Renal pelvis (tissue), 12 donors: ENCODE measurements at places on chromosomes 16 and 17. TPM values are rescaled to one million over a fixed set of nuclear protein-coding genes. Genes with fewer than 3 reads are reported as not detected.

Gene C16orf96
- polyA plus RNA-seq: 0.28 TPM

Gene C16orf92
- not detected for polyA plus RNA-seq

Gene KCNJ18
- not detected for polyA plus RNA-seq

Gene SLC38A8
- polyA plus RNA-seq: not detected

Gene TEX14
- 1.3 TPM for polyA plus RNA-seq

Gene HNF1B
- 140 TPM for polyA plus RNA-seq

DNA sequence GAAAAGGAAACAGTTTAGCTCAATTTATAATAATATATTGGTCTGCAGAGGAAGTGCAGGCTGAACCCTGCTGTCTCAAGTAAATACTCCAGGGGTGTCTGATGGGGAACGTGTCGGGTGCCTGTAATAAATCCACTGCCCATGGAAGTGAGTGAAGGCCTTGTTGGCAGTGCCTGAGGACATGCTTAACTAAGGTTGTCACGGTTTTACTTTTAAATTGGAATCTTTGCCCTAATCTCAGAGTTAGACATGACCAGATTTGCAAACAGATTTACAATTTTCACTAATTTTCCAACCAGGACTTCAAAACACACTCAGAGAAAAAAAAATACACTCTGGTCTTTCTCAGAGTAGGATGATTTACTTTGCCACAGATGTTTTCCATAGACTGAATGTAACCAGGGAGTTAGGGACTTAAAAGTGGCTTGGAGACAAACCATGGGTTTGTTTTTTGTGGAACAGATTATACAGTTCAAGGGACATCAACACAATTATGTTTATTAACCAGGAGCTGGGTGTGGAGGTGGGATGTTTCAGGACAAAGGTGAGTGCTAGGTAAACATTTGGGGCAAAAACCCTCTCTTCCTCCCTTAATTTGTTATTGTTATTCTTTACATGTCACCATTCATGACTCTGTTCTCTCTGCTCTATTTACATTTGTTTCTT lies 144.5 kb downstream of the FTO start:
- DNase-seq: peak; percentile 49

DNA sequence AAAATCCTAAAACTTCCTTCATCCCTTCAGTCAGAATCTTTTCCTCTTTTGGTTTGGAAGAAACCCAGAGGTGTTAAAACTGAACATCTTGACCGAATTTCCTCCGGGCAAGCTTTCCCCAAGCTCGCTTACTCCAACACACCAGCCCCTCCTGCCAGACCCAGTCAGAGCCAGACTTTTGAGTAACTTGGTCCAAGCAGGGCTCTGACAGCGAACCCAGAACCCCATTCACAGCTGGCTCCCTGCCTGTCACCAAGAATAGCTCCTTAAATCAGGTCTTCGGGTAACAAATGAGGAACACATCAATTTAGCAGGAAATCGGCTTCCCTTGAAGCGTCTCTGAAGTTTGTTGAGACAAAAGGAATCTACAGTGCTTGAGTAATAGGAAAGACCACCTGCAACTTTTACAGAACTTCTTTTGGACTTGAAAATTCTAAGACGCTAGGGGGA lies 27.3 kb downstream of the GAS7 start:
- DNase-seq: no peak

- no peak for DNase-seq
Measured at GRCh38 chr16:24775455-24775854, 46.0 kb downstream of the TNRC6A start.

DNA sequence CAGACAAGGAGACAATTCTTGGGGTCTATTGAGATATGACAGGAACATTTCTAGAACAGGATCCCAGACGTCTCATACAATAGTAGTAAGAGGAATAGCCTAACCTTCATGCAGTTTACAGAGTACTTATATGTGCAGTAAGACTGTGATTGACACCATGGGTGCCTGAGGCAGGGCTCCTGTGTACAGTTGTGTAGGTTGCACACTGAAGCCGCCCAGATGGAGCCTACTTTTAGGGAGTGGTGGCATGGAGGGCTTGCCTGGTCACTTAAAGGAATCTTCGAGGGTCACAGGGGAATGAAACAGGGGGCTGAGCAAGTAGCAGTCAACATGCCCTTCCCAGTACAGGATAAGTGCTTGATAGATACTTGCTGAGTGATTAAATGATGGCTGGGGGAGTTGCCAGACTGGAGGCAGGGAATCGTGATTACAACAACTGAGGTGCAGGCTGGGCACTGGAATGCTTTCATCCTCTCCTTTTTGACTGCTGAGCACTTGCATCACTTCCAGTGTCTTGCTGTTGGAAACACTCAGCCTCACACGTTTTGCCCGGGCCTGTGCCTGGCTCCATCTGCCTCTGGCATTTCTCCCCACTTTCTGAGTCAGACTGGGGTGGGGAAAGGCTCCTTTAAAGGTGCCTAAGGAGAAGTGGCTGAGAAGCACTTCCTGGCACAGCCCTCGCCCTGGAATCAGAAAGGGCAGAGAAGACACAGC lies 71.0 kb downstream of the COPRS start:
- DNase-seq: no peak

DNA sequence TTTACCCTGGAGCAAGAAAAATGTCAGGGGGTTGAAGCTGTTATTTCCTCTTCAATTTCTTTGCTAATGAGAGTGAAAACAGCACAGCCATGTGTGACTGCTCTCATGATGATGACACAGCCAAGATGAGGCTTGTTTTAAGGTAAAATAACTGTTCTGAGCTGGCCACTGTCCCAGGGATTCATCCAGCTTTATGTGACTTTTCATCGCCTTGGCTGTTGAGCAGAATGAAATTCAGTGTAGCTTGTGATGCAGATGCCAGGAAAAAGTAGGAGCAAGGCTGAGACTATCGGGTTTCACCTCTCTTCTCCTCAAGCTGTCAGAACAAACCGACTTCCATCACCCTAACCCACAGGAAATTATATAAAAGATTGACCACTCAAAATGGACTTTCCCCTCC lies 361.8 kb upstream of the CDH5 start:
- DNase-seq: no peak

DNA sequence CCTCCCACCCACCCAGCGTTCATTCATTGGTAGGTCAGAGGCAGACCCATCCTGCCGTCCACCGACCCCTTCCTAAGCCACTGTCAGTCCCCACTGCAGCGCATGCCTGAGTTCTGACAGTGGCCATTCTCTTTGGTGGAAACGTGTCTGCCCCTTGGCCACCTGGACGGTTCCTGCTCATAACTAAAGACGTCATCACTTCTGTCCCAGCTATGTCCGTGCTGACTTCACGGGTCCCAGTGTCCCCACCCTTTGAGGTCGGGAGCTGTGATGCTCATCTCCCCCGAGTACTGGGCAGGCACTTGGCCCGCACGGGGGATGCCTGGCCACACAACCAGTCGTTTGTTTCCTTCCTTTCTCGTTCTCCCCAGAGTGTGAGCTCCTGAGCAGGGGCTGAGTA lies 267.1 kb downstream of the C16orf95 start:
- no peak for DNase-seq

DNA sequence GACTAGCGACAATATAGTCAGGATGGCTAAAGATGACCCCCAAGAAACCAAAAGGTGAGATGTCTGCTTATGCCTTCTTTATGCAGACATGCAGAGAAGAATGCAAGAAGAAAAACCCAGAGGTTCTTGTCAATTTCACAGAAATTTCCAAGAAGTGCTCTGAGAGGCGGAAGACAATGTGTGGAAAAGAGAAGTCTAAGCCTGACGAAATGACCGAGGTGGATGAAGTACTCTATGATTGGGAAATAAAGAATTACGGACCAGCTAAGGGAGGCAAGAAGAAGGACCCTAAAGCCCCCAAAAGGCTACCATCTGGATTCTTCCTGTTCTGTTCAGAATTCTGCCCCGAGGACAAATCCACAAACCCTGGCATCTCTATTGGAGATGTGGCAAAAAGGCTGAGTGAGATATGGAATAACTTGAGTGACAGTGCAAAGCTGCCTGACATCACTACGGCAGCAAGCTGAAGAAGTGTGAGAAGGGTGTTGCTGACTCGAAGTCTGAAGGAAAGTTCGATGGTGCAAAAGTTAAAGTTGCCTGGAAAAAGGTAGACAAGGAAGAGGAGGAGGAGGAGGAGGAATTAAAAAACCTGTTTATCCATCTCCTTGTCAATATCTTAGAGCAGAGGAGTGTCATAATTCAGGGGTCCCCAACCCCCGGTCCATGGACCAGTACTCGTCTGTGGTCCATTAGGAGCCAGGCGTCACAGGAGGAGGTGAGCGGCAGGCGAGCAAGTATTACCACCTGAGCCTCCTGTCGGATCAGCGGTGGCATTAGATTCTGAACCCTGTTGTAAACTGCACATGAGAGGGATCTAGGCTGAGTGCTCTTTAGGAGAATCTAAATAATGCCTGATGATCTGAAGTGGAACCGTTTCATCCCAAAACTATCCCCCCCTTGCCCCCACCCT lies 25.1 kb upstream of the ADGRG1 start:
- DNase-seq: no peak

DNA sequence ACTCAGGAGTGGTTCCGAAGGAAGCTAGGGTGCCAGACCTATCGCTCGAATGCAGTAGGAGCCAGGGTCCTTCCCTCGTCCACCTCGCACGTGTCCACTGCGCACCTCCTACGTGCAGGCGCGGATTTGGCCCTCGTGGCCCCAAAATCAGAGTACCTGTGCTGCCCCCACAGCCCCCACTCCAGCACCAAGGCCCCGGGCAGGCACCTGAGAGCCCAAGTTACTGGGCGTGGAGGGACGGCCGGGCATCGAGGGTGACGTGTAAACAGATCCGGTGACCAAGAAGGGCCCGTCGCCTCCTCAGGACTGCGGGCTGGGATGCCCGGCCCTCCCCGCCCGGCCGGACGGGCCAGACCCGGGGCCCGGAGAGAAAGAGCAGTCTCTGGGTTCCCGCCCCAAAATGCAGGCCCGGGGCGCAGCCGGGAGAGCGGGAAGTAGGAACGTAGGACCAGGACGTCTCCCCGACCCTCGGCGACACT lies 492 bp downstream of the SLC25A39 start:
- DNase-seq: no peak
